ENCODE measurements at places on chromosomes 12 and 14.

- peaks cover 61% of the 10 kb centered on the region for H3K4me1 ChIP-seq
- H3K27me3 ChIP-seq, result peaks cover 3% of the 10 kb centered on the region
- H3K27ac ChIP-seq, result peak within 1 kb of the TSS; percentile 93
- DNase-seq, result peak; percentile 43
- H3K4me3 ChIP-seq, result peak within 1 kb of the TSS; percentile 88
Measured at GRCh38 chr12:106247674-106248311, at the start of gene CKAP4. Gene CKAP4, minus strand, starts transcription at chr12:106248020. Its CDS starts 169 bp downstream, at chr12:106247851.

DNA sequence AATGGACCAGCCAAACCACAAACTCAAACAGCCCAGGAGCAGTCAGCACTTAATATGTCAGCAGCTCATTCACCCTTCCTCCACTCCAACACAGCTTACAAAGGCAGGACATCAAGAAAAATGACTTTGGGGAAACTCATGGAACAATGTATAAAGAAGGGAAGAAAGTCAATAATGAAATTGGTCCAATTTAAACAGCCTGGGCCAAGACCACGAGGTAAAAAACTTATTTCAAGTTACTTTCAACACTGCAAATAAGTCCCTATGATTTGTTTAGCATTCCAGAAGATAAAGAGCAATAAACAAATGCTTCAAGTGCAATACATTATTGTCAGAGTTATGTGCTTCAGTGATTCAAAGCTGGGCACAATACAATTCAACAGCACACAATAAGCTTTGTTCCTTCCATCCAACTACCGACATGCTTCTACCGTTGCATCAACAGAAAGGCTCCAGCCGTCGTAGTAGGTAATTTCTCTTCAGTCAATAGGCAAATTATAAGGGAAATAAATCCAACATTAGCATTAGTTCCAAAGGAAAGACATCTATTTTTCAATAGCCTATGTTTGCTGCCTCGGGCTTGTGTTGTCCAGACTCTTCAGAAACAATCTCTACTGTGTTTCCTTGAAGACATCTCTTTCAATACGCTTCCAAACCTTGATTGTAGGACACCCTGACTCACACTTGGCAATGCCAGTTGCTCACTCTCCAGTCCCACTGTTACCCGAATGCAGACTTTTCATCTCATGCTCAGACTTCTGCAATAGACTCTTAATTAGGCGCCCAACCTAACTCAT lies 225.7 kb downstream of the NUAK1 start:
- H3K27me3 ChIP-seq, result no peaks in the 10 kb centered on the region
- H3K36me3 ChIP-seq, result no peaks in the 10 kb centered on the region
- H3K4me3 ChIP-seq, result no peak overlapping the region
- DNase-seq, result no peak
- no peak overlapping the region for H3K27ac ChIP-seq

- DNase-seq, result peak; percentile 17
- H3K27ac ChIP-seq, result no peak overlapping the region
- peaks cover 5% of the 10 kb centered on the region for H3K36me3 ChIP-seq
- no peaks in the 10 kb centered on the region for H3K27me3 ChIP-seq
- H3K4me1 ChIP-seq, result no peaks in the 10 kb centered on the region
Measured at GRCh38 chr14:78005325-78005724, 164.8 kb upstream of the NRXN3 start.

DNA sequence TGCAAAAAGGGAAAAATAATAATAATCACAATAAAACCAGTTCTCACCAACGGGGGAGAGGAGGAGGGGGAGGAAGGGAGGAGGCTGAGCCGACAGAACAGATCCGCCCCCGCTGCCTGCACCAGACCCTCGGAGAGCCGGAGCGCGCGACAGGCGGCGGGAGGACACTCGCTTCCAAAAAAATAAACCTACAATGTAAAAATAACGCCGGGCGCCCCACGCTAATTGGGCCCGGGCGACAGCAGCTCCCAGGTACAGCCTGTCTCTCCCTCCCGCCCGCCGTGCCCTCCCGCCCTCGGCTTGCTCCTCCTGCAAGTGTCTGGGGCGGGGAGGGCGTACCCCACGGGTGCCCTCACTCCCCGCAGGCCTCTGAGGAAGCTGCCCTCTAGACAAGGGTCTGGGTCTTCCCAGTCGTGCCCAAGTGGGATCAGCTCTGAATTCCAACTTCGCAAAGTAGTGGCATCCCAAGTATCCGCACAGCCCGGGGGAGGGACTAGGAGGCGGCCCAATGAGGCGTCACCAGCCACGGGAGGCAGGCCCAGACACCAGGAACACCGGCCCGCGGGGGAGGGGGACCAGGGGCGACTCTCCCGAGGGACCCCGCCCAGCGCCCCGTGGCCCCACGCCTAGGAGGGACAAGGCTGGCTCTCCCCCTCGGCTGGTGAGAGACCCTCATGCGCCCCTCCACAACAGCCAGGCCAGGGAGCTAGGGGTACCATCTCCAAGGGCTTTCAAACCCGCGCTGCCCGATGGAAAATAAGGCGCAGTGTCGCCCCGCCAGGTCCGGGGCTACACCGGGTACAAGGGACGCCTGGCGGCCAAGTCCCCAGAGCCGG lies 1.0 kb downstream of the NCOR2 start:
- H3K27ac ChIP-seq, result peak overlapping the region; percentile 69
- H3K4me3 ChIP-seq, result peak overlapping the region; percentile 90
- peak; percentile 52 for DNase-seq
- H3K27me3 ChIP-seq, result peaks cover 2% of the 10 kb centered on the region
- no peaks in the 10 kb centered on the region for H3K36me3 ChIP-seq

GRCh38 chr12:90854136-90854689 lies 100.8 kb downstream of the CCER1 start:
- peaks cover 7% of the 10 kb centered on the region for H3K4me1 ChIP-seq
- peak; percentile 16 for DNase-seq
- no peak overlapping the region for H3K4me3 ChIP-seq
- no peak overlapping the region for H3K27ac ChIP-seq
- no peaks in the 10 kb centered on the region for H3K36me3 ChIP-seq

- H3K27me3 ChIP-seq, result peaks cover 1% of the 10 kb centered on the region
- H3K4me3 ChIP-seq, result peak overlapping the region; percentile 95
- H3K36me3 ChIP-seq, result peaks cover 4% of the 10 kb centered on the region
- peak; percentile 4 for DNase-seq
- peak overlapping the region; percentile 98 for H3K27ac ChIP-seq
Measured at GRCh38 chr12:11651785-11652184, 2.3 kb downstream of the ETV6 start.

DNA sequence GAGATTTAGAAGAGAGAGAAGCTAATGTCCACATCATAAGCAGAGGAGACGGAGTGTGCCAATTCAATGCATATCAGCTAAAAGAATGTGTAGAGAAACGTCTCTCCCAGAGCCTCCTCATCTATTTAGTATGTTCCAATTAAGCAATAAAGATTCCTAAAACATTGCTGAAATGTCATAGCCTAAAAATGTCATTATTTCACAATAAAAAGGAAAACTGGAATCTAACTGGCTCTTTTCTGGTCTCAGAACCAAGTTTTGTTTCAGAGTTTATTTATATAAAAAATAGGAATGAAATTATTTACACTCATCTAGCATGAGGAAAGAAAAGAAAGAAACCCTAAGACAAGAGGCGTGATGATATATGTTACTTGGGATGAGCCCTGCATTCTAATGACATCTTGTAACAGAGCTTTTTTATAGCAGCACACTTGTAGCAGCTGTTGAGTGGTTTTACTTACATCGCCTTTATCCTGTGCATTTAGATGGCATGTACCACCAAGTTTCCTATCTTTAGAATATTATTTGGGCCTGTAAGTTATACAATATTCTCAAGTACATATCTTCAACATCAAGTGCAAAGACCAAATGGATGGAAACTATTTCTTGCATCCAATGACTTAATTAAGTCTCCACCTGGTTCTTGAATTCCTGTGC lies 266.3 kb upstream of the PRKD1 start:
- H3K4me3 ChIP-seq, result peak overlapping the region; percentile 50
- peak overlapping the region; percentile 89 for H3K27ac ChIP-seq
- H3K36me3 ChIP-seq, result peaks cover 23% of the 10 kb centered on the region
- H3K27me3 ChIP-seq, result no peaks in the 10 kb centered on the region

- no peak overlapping the region for H3K27ac ChIP-seq
- no peak overlapping the region for H3K4me3 ChIP-seq
- no peaks in the 10 kb centered on the region for H3K27me3 ChIP-seq
- DNase-seq, result no peak
Measured at GRCh38 chr12:88951177-88951576, 370.9 kb upstream of the KITLG start.

- DNase-seq, result no peak
- peaks cover 13% of the 10 kb centered on the region for H3K4me1 ChIP-seq
- no peak overlapping the region for H3K4me3 ChIP-seq
- H3K27ac ChIP-seq, result no peak overlapping the region
- H3K27me3 ChIP-seq, result no peaks in the 10 kb centered on the region
Measured at GRCh38 chr14:75141062-75141461, 14.2 kb upstream of the NEK9 start.

All from HFFc6 (cell line).